Left ventricle myocardium inferior (tissue), 1 donor: ENCODE measurements at places on chromosomes 4 and X. TPM values are rescaled to one million over a fixed set of nuclear protein-coding genes. Genes with fewer than 3 reads are reported as not detected.

- DNase-seq, result no peak
Measured at GRCh38 chr4:80026100-80026499, 46.9 kb downstream of the ANTXR2 start.

- DNase-seq, result no peak
Measured at GRCh38 chrX:20968996-20969395, 405.2 kb upstream of the CNKSR2 start.

DNA sequence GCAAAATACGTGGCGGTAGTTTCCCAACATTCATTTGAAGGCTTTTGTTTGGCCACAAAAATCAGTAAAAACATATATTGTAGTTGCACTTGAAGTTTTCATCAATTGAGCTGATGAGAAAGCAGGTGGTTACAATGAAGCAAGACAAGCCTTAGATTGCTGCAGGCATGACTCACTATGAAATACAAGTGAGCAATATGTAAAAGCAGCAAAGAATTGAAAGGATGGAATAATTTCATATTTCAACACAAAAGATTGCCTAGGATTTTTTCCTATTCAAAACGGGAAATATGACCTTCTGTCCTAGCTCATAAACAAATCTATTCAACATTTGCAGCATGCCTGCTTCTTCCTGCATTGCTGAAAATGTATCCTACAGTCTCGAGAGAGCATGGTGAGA, 190.9 kb upstream of the BANK1 start:
- DNase-seq, result no peak

GRCh38 chrX:57902633-57903032, 7.6 kb downstream of the ZXDA start:
- no peak for DNase-seq

DNA sequence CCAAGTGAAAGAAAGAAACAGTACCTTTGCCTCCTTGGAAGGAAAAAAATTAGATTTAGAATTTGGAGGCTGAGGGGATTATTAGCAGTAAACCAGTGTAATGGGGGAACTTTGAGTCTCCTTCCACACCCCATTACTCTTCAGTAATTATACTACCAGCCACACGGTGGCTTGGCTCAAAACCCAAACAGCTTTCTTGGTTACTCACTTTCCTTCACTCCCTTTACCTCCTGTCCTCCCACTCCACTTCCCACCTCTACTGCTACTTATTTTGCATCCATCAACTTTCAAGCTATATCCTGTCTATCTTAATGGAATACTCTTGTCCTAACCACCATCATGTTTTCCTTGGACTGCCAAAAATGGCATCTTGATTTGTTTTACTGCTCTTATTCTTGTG, 310.6 kb upstream of the AADAT start:
- DNase-seq, result no peak

GRCh38 chrX:50071494-50071893, 129.3 kb downstream of the AKAP4 start:
- no peak for DNase-seq

HSD17B13 gene
- total RNA-seq, result 0.08 TPM

NUP62CL gene
- 1.1 TPM for total RNA-seq

EREG gene
- not detected for total RNA-seq
